ENCODE measurements at places on chromosomes 6 and 20. TPM values are rescaled to one million over a fixed set of nuclear protein-coding genes. Genes with fewer than 3 reads are reported as not detected.
A peak's percentile ranks its signal among the peaks of the same experiment; 100 is the strongest.

DNA sequence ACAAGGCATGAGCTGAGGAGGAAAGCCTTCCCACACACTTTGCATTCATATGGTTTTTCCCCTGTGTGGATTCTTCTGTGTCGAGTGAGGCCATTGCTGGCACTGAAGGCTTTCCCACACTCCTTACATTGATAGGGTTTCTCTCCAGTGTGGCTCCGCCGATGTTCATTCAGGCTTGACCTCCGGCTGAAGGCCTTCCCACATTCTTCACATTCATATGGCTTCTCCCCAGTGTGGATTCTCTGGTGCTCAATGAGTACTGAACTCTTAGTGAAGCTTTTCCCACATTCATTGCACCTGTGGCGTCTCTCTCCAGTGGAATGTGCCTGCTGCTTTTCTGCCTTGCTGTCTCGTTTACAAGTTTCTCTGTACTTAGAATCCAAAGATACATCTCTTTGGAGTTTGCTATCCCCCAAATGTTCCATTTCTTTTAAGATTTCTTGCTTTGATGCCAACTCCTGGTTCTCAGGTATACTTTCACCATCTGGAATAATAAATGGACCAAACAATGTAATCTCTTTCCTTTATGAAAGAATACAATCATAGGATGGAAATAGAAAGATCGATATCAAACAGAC, 9.5 kb downstream of the ZSCAN31 start:
- no peak overlapping the region for H3K27ac ChIP-seq
- H3K27me3 ChIP-seq, result no peaks in the 10 kb centered on the region
- no peaks in the 10 kb centered on the region for H3K4me1 ChIP-seq
- H3K4me3 ChIP-seq, result no peak overlapping the region
- peaks cover 21% of the 10 kb centered on the region for H3K36me3 ChIP-seq
- DNase-seq, result no peak

SSTR4 gene
- not detected for total RNA-seq

FRS3 gene
- 7.0 TPM for total RNA-seq

DACT2 gene
- total RNA-seq, result not detected

DNA sequence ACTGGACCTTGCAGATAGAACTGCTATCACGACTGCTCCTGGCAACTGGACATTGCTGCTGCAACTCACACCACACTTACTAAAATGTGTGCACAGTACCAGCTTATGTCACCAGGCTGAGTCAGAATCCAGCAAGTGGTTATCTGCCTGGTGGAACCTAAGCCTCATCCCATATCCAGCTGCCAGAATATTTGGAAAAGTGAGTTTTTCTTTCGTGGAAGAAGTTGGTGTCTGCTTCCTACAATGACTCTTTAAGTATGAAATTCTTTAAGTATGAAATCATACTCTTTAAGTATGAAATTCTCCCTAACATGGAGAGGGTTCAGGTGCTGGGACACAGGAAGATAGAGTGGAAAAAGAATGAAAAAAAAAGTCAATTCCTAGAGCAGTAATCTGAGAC, 16.4 kb upstream of the POLR1H start:
- no peak overlapping the region for H3K27ac ChIP-seq
- H3K4me3 ChIP-seq, result no peak overlapping the region

HSPA1L gene
- 3.1 TPM for total RNA-seq

DNA sequence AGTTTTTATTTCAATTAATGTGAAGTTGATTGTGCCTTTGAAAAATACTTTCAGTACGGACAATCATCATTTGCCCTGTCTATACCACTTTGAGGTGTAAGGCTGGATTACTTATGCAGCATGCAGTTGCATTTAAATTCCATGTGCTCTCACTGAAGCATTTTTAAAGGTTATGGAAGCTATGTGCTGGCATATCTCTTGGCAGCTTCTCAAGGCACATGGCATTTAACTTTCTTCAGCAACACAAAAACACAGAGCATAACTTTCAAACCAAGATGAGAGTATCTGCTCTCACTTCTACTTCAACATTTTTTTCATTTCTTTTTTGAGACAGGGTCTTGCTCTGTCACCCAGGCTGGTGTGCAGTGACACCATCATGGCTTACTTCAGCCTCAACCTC, 360.6 kb upstream of the RUNX2 start:
- H3K4me3 ChIP-seq, result no peak overlapping the region
- no peak overlapping the region for H3K27ac ChIP-seq
- H3K4me1 ChIP-seq, result peaks cover 15% of the 10 kb centered on the region
- DNase-seq, result no peak
- H3K36me3 ChIP-seq, result peaks cover 7% of the 10 kb centered on the region

GRCh38 chr20:15582146-15582760, 991.0 kb downstream of the KIF16B start:
- no peak overlapping the region for H3K4me3 ChIP-seq
- no peak for DNase-seq
- H3K4me1 ChIP-seq, result no peaks in the 10 kb centered on the region
- H3K27me3 ChIP-seq, result no peaks in the 10 kb centered on the region

GRCh38 chr20:57025261-57025660, 241.2 kb downstream of the BMP7 start:
- no peaks in the 10 kb centered on the region for H3K4me1 ChIP-seq
- DNase-seq, result no peak
- no peak overlapping the region for H3K27ac ChIP-seq
- H3K27me3 ChIP-seq, result peaks cover 2% of the 10 kb centered on the region
- H3K36me3 ChIP-seq, result no peaks in the 10 kb centered on the region

- peaks cover 69% of the 10 kb centered on the region for H3K27me3 ChIP-seq
- DNase-seq, result no peak
- no peak overlapping the region for H3K27ac ChIP-seq
- H3K4me3 ChIP-seq, result no peak overlapping the region
- no peaks in the 10 kb centered on the region for H3K36me3 ChIP-seq
These were observed 6.3 kb downstream of the BMP6 start for GRCh38 chr6:7732228-7732627.

EDN1 gene
- total RNA-seq, result not detected

DNA sequence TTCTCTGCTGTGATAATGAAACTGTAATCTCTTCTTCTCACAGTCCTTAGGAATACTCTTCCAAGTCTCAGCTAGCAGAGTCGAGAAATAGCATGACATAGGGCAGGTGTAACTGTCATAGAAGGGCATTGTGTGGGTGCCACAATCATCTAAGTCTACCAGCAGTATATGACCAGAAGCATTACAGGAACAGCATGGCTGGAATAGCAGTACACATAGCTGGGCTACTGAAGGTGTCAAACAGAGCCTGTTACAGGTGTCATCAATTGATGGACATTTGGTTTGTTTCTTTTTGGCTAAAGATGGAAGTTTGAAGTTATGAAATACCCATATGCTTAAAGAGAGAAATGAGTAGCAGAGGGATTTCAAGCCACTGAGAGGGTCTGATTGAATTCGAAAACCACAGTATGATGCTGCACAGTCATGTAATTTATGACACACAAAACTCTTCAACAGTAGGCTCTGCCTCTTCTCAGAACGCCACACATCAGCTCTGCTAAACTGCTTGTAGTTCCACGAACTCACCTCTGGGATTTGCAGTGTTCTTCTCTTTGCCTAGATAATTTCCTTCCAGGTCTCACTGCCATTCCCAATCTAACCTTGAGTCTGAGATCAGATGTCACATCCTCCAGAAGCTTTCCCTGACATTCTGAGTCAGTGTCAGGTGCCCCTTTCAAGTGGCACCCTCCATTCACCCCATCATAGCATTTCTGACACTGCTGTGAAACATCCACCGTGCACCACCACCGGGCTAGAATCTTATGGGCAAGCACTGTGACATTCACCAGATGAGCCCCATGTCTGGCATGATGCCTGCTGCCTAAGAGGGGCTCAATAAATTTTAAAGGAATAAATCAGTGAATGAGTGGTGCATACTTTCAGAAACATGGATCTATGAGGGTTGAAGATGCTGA, 151.0 kb downstream of the ADAT2 start:
- H3K27me3 ChIP-seq, result no peaks in the 10 kb centered on the region
- no peak for DNase-seq
- H3K4me1 ChIP-seq, result peaks cover 2% of the 10 kb centered on the region
- no peaks in the 10 kb centered on the region for H3K36me3 ChIP-seq

DNA sequence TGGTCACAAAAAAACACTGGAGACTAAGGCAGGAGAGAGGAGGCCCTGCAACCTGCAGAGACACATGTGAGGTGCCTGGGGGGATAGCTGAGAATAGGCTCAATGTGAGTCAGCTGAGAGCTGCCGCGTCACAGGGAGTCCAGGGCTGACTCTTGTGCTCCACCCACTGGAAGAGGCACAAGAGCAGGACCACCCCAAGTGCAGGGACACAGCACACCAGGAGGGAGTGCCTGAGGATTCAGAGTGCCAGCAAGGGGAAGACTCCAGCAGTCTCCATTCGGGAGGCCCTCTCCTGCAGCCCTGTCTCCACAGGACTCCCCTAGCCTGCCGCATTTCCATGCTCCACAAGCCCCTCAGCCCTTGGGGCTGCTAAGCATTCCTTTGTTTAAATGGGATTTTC, 105.5 kb downstream of the HUS1B start:
- H3K36me3 ChIP-seq, result peaks cover 24% of the 10 kb centered on the region
- H3K27me3 ChIP-seq, result no peaks in the 10 kb centered on the region
- H3K27ac ChIP-seq, result no peak overlapping the region
- H3K4me1 ChIP-seq, result peaks cover 28% of the 10 kb centered on the region
- peak; percentile 38 for DNase-seq
- H3K4me3 ChIP-seq, result no peak overlapping the region

TGM3 gene
- not detected for total RNA-seq

DNA sequence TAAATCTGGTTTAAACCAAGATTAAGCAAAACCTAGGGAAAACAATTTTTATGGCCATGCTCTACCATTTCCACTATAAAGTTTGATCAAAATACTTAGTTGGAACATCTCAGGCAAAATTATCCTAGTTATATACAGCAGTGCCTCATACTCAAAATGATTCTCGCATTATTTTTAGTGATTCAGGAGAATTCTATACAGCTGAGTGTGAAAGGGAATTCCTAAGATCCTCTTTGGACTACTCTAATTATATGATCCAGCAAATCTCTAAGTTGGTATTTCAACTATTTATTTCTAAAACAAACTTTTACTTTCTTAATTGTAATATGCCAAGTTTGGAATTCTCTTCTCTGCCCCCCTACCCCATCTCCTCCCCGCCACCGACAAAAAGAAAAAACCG, 8.6 kb downstream of the DTNBP1 start:
- no peak for DNase-seq
- H3K27ac ChIP-seq, result no peak overlapping the region
- peaks cover 10% of the 10 kb centered on the region for H3K36me3 ChIP-seq
- H3K4me3 ChIP-seq, result no peak overlapping the region
- no peaks in the 10 kb centered on the region for H3K27me3 ChIP-seq

- H3K27me3 ChIP-seq, result peaks cover 2% of the 10 kb centered on the region
- no peaks in the 10 kb centered on the region for H3K4me1 ChIP-seq
- no peaks in the 10 kb centered on the region for H3K36me3 ChIP-seq
These were observed 17.4 kb upstream of the PBOV1 start for GRCh38 chr6:138235693-138236092.

EBF4 gene
- total RNA-seq, result not detected

All from activated CD8-positive, alpha-beta T cell treated with anti-CD3 and anti-CD28 coated beads, Interleukin-2, amount 10 ng/mL, durations not matched to agents 7 days and 5 days (primary cell).